ENCODE measurements at places on chromosomes 3 and 15.

DNA sequence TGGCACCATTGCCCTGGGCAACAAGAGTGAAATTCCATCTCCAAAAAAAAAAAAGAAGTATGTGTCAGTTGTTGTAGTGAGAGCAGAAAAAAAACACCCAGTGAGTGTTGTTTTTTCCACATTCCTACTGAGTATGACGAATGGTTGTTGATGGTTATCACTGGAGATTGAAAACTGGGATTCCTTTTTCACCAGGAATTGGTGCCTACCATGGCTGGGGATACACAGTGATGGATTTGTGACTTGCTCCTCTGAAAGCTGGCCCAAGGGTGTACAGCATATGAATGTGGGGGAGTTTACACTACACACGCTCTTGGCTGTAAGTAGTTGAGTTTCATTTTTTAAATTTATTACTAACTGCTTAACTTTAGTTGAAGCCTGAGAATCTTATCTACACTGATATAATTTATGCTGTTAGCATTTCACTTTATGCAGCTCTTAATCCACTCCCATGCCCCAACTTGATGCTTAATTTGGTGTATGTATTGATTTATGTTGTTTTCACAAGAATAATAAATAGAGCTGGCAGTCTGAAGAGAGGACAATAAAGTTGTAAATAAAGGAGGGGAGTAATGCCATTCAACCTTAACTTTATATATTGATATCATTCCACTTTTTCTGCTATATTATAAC, 56.0 kb upstream of the MME start:
- peak; percentile 12 for DNase-seq

GRCh38 chr3:4581920-4582611, 88.9 kb downstream of the ITPR1 start:
- DNase-seq: no peak

DNA sequence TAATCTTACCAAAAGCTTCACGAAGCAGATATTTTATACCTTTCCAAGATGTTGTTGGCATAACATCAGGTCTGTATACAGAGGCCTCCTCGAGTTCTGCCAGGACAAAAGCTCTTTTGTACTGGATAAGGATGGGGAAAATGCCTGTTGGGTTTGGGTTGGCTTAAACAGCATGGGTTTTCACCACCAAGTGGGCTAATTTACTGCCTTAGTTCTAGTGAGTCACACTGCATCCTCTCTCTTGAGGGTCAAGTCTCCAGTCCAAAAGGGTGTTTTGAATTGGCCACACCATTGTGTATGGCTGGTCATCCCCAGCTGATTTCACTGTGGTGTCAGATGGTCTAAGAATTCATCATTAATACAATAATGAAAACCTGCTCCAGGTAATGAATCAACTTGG, 26.1 kb upstream of the BHLHE40 start:
- no peak for DNase-seq

GRCh38 chr15:77807115-77807514, 174.4 kb upstream of the LINGO1 start:
- DNase-seq: no peak

GRCh38 chr3:141441381-141442364, 45.2 kb upstream of the RASA2 start:
- DNase-seq: peak; percentile 60

- DNase-seq: no peak
Measured at GRCh38 chr3:34919025-34919424, 720.3 kb upstream of the ARPP21 start.

- DNase-seq: no peak
Measured at GRCh38 chr3:100032243-100032642, 82.1 kb downstream of the FILIP1L start.

DNA sequence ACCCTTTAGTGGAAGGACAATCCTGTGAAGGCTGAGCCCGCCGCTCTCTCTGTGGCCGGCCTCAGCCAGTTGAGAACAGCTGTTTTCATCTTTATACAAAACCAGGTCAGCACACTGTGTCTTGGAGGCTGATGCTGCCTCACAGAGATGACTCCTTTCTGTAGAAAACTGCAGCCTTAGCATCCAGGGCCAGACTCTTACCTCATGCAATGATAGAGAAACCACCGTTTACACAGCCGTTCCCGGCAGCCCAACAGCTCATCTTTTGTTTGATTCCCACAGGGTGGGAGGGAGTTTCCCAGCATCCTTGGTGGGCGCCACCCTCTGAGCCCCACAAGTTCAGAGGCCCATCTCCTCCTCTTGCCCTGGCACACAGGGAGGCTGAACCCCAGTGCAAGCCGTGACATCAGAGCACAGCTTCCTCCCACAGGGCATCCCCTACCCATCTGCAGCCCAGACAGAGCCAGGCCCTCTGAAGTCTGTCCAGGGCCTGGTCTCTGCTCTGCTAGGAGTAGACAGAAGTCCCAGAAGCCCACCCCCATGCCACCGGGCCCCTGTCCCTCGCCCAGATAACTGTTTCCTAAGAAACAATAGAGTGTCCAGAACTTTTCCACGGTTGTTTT, 105.0 kb downstream of the LRRK1 start:
- no peak for DNase-seq

- no peak for DNase-seq
Measured at GRCh38 chr15:41511899-41512369, 1.7 kb downstream of the LTK start.

DNA sequence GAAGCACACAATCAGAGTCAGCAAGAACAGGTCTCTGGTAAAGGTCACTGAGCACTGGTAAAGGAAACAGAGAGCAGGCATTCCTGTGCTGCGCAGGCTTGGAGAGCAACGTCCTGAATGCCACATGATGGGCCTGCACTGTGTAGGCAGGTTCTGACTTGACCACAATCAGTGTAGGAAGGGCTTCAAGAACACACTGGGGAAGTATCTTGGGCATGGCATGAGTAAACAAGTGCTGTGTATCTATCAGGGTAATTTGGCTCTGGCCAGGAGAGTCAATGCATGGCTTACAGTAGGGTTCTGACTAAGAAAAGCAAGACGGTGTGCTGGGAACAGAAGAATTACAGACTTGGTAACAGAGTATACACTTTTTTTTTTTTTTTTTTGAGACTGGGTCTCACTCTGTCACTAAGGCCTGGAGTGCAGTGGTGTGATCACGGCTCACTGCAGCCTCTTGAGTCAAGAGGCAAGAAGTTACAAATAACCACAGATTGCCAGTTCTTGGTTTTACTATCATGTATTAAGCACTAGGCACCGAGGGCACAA, 30.6 kb downstream of the TBC1D2B start:
- DNase-seq: no peak

DNA sequence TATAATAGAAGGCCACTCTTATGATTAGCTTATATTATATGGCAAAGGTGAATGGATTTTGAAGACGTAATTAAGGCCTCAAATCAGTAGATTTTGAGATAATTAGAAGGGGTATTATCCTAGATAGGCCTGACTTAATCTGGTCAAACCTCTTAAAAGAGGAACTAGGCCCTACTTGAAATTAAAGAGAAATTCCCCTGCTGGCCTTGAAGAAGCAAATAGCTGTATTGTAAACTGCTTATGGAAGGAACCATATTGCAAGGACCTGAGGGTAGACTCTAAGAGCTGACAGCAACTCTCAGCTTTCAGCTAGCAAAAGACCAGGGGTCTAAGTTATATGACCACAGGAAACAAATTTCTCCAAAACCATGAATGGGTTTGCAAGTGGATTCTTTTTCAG, 219.0 kb upstream of the ONECUT1 start:
- no peak for DNase-seq

DNA sequence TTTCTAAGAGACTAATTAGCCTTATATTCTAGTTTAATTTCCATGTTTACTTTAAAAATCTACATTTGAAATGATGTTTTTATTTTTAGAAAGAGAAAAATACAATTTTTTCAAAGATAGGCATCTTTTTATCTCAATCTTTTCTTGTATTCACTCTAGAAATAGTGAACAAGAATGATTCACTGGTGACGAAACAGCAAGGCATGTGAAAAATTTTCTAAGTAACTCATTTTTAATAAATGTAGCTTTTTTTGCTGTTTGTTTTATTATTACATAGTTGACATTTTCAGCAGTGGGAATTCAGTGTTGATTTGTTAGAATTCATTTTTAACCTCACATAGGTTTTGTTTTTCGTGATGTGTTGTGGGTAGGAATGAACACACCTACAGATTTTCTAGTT, 1226.4 kb downstream of the NSUN3 start:
- DNase-seq: no peak

DNA sequence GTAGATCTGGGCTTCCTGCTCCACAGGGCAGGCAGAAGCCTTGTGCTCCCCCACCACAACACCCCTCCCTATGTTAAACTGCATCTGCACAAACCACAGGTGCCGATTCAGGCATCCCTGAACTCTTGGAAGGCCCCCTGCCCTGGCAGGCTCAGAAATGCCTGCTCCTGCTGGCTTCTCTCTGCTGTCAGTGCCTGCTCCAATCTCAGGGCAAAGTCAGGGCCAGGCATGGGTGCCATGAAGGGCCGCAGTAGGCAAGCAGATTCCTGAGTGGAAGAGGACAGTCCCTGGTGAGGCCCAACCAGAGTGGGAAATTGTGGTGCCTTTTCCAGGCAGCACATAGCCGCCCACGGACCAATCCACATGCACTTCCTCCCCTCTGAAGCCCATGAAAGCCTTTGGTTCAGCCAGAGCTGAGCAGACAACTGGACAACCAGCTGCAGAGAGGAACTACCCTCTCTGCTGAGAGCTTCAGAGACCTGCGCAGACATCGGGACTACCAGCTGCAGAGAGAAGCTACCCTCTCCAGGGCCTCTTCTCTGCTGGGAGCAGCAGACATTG, 13.6 kb downstream of the PRR20G start:
- no peak for DNase-seq

All from H54 (cell line).